H4 (cell line): ENCODE measurements at places on chromosomes 1 and 21.

DNA sequence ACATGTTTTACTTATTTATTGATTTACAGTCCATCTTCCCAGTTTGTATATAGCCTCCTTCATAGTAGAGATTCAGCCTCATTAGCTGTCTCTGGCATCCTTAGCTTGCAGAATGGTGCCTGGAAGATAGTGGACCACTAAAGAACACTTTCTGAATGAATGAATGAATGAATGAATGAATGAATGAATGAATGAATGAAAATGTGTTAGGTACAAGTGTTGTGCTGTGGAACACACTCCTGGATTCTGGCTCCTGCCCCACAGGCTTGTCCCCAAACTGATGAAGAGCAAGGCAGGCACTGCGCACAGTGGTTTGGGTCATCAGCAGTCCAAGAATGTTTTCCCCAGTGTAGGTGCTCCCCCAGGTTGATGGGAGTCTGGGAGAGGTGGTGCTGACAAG, 159.4 kb downstream of the ST6GALNAC5 start:
- no peak for DNase-seq

DNA sequence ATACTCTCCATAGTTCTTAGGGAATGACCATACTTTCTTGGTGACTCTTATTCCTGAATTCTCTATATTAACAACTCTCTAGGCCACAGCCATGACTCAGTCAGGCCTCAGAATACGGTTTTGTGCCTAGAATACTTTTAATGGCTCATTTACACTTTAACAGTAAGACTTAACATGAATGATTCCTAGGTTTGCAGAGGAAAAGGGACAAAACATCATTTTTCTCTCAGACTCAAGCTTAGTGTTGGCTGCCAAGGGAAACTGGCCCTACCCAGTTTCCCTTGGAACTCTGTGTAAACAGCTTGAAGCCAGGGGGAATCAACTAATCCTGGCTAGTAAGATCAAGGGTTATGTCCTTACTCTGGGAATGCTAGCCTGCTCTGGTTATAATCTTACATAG, 164.9 kb upstream of the PKN2 start:
- DNase-seq = no peak

- peak; percentile 74 for DNase-seq
These were observed 39.3 kb upstream of the HMGN1 start for GRCh38 chr21:39388038-39388810.

DNA sequence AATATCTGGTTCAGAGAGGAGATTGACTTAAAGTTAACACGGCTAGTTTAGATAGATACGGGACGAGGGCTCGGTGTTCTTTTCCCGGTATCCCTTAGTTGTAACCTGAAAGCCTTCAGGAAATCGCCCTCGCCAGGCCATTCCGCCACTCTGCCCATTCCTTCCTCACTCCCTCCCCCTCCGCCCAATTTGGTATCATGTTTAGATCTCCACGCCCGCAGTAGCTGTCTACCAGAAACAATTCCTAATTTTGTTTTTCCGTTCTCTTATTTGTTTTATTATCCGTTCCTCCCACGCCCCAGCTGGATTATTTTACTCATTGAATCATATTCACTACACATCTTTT, 685 bp upstream of the VAMP4 start:
- DNase-seq = peak; percentile 26

GRCh38 chr1:183739741-183740271, 65.1 kb upstream of the RGL1 start:
- no peak for DNase-seq

DNA sequence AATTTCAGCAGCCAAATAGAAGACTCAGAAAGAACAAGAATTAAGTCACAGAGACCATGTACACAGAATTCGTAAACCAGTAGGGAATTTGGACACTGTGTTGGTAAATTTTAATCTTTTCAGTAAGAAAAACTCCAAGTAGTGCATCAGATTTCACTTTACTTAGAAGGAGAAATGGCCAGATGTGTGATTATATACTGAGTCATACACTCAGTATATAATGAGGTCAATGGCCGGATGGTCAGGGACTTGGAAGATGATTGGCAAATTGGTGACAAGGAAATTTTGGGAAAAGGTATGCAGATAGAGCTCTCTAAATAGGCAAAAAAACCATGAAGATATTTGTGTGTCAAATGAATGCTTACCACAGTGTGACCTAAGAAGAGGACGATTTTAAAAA, 399.8 kb upstream of the LRRC7 start:
- no peak for DNase-seq

- peak; percentile 96 for DNase-seq
These were observed 57.8 kb downstream of the FOXO6 start for GRCh38 chr1:41418857-41419583.

GRCh38 chr1:61287014-61287413, 204.7 kb downstream of the NFIA start:
- DNase-seq = no peak

DNA sequence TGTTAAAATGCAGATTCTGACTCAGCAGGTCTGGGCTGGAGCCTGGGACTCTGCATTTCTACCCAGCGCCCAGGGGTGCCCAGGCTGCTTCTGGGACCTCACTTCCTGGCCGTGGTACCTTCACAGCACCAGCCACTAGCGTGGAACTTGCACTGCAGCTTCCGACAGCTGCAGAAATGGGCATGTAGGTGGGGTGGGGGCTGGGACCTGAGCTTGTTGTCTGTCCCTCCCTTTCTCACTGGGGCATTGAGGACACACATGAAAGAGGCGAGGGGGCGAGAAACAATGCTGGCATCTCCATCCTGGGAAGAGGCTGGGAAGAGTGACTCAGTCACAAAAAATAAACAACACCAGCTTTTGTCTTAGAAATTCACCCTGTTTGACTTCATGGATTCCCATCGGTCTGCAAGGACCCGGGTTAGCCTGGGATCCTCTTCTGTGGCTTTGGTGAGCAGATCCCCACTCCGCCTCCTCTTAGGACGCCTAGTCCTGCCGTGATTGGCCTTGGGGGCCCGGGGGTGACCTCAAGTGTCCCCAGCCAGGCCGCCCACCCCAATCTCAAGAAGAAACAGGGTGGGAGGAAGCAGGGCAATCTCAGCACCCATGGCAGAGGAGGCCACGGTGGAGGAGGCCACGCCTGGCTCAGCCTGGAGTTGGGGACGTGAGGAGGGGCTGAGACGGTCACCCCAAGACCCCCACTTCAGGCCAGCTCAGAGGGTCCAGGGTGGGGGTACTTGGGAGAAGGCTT, 29.9 kb upstream of the POFUT2 start:
- DNase-seq = peak; percentile 90

DNA sequence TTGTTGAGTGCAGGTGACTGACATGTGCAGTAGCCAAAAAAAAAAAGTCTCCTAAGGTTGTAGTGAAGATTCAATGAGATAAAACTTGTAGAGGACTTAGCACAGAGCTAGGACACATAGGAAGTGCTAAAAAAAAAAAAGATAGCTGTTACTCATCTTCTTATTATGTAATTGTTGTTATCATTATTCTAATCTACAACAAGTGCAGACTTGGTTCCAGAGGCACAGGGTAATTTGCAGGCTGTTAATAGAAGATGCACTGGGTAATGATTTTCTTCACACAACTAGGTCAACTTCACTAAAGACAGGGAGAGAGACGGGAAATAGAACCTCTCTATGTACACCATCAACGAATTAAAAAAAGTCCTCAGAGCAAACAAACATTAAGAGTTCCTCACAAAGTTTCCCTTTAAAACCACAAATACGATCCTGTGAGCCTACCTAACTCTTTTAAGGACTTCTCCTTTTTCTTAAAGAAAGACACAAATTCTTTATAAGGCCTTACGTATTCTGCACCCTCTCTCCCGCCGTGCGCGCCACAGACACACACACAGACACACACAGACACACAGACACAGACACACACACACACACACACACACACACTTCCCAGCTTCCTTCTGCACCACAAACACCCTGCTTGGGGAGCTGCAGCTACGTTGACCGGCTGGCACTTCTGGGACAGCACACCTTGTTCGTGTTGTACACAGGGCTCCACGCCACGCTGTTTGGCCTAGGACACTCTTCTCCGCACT, 49.8 kb upstream of the GADD45A start:
- DNase-seq = no peak

- no peak for DNase-seq
These were observed 74.9 kb upstream of the ANGPTL1 start for GRCh38 chr1:178945763-178946266.

DNA sequence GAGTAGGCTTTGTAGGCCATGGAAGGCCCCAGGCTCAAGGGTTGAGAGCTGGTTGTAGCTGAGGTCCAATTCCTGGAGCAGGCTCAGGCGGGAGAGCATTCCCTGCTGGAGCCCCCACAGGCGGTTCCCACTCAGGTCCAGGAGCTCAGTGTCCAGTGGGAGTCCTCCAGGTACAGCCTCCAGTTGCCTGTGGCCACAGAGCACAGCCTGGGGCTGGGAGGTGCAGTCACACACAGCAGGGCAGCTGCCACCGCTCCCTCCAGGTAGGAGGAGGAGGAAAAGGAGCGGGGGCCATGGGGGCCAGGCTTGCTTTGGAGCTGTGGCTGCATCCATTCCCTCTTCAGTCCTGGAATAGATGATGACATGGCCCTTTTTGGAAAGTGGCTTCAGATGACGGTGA, 2.8 kb downstream of the LINGO4 start:
- DNase-seq = no peak

DNA sequence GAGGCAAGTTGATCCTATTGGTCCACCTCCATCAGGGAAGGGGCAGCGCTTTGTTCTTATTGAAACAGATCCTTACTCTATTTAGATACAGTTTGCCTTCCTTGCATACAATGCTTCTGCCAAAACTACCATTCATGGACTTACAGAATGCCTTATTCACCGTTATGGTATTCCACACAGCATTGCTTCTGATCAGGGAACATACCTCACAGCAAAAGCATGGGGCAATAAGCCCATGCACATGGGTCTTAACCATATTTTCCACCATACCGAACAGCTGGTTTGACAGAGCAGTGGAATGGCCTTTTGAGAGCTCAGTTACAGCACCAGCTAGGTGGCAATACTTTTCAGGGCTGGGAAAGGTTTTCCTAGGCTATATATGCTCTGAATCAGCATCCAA, 544.8 kb upstream of the ADGRL4 start:
- DNase-seq = no peak

- no peak for DNase-seq
These were observed 416.3 kb upstream of the ESRRG start for GRCh38 chr1:217139513-217139912.

GRCh38 chr1:67381154-67381553, 49.0 kb downstream of the SERBP1 start:
- DNase-seq = no peak

GRCh38 chr1:162062542-162063015, 6.9 kb upstream of the NOS1AP start:
- peak; percentile 58 for DNase-seq

DNA sequence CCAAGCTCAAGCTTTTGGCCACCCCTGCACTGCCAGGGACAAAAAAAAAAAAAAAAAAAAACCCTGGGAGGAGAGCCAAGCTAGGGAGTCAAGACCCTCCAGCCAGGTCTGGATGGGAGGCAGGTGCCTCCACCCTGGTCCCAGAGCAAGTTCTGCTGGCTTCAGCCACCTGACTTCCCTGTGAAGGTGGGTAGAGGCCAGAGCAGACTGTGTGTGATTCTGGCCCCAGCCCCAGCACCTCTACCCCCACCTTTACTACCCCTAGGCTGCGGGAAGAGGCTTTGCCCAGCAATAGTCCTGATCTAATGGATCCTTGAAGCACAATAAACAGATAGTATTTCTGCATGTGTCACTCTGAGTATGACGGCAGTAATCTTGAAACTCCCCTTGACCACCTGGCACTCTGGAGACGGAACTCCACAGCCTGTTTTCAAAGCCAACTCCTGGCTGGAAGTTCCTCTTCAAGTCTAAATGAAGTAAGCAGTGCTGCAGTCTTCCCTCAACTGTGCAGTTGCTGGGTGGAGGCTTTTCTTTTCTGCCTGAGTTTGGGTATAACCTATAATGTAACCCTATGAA, 9.8 kb downstream of the PDZK1IP1 start:
- DNase-seq = no peak

- no peak for DNase-seq
These were observed 89.1 kb upstream of the PROX1 start for GRCh38 chr1:213898684-213899083.

DNA sequence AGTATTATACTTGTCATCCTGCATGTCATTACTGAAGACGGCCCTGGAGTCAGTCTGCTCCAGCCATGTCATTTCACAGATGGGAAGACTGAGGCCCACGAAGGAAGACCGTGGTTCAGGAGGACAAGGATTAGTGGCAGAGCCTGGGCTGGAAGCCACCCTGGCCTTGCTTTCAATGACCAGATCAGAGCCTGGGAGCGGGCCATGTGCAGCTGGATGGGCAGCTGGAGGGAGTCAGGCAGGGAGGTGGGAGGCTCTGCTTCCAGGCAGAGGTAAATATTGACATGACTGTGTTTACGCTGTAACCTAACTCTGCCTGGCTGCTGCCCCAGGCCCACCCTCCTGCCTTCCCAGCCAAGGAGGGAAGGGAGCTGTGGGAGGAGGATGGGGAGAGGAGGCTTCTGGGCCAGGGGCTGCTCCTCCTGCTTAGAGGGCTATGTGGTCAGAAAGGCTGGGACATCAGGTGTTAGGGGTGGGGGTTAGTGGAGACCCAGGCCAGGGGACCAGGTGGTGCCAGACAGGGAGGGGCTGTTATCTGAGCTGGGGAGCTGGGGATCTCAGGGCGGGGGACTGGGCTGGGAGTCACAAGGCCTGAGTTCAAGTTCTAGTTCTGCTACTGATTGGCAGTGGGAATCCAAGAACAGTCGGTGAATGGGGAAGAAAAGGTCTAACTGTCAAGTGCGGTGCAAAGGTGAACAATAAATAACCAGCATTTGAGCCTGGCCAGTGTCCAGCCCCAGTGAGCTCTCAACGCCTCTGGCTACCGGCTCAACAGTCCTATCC, 48.5 kb upstream of the ECE1 start:
- peak; percentile 93 for DNase-seq

GRCh38 chr1:208724079-208724478, 479.9 kb upstream of the PLXNA2 start:
- no peak for DNase-seq

- DNase-seq = no peak
These were observed 18.0 kb upstream of the WDTC1 start for GRCh38 chr1:27216466-27216865.

GRCh38 chr21:34514576-34515115, 2.6 kb upstream of the KCNE1 start:
- DNase-seq = no peak

DNA sequence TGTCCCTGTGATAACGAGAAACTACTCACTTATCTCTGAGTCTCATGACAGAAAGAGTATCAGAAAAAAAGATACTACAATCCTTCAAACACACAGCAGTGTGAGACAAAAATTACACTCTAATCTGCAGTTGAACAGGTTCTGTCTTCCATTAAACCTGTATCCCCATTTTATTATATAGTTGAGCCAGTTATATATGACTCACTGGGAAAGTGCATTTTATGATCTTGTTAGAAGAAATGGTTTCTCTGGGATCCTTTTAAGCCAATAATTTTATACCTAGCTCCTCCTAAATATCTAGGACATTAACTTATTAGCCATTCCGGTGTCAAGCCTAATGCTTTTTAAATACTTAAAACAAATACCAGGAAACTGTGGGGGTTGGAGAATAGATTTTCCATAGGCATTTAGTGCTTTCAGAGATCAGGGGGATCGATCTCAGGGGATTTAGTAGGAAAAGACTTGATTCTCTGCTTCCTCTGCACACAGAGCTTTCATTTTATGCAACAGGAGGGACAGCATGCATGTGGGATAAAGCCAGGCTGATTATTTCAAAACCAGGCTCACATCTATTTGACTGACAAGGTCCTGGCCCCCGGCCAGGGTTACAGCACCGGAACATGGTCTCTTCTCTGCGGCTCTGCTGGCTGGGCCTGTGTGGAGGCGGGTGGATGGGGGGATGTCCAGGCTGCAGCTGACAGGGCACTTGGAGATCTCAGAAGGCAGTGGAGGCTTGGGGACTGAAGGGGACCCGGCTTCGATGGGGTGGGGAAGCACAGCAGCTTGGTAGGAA, 310.6 kb downstream of the DISC1 start:
- DNase-seq = no peak

GRCh38 chr1:201245082-201245481, 38.2 kb upstream of the PKP1 start:
- no peak for DNase-seq
